ENCODE measurements at places on chromosomes 1 and 21.

DNA sequence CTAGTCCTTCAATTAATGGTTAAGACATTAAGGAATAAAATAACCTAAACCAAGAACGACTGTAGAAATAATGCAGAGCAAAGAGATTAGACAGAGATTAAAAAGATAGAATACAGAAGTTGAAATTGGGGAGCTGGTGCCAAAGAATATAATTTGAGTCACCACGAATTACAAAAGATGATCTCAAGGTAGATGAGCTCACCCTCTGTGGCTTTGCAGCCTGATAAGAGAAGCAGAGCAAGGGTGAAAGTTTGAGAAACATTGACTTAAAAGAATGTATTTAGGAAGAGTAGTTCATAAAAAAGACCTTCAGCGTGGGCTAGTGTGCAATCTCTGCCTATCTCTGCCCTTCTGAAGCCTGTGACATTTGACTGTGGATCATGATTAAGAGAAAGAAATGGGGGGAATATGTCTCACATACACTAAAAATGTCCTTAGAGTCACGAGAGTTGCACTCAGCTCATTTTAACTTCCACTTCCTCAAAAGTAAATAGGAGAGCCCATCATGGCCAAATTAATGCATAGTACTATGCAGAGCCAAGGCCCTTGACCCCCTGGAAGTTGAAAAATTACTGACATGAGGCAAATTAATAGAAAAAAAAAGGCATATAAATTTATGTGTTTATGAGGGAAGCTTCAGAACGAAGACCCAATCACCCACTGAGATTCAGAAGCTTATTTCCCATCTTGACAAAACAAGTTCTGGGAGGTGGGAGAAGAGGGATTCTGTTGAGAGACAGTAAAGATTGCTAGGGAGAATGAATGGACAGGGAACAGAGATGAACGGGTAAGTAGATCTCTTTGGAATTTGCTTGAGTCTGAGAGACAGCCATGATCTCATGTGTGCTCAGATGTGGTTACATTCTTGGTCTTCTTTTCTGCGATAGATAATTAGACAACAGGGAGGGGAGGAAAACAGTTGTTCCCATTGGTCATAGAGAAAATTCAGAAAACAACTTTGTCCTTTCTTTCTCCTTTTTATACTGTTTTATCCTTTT lies 395.4 kb upstream of the LRRC7 start:
- DNase-seq, result peak; percentile 25

- DNase-seq, result no peak
These were observed 118.7 kb downstream of the SIK1 start for GRCh38 chr21:43308101-43308814.

- no peak for DNase-seq
These were observed 72.9 kb downstream of the HLCS start for GRCh38 chr21:36893581-36893980.

- DNase-seq, result peak; percentile 68
These were observed 112.2 kb downstream of the NR5A2 start for GRCh38 chr1:200139661-200140250.

- DNase-seq, result no peak
These were observed 15.1 kb upstream of the ADORA1 start for GRCh38 chr1:203112475-203112874.

- no peak for DNase-seq
These were observed 59.0 kb downstream of the SLX9 start for GRCh38 chr21:44998621-44999427.

GRCh38 chr1:162056043-162056442 lies 13.4 kb upstream of the NOS1AP start:
- peak; percentile 71 for DNase-seq

DNA sequence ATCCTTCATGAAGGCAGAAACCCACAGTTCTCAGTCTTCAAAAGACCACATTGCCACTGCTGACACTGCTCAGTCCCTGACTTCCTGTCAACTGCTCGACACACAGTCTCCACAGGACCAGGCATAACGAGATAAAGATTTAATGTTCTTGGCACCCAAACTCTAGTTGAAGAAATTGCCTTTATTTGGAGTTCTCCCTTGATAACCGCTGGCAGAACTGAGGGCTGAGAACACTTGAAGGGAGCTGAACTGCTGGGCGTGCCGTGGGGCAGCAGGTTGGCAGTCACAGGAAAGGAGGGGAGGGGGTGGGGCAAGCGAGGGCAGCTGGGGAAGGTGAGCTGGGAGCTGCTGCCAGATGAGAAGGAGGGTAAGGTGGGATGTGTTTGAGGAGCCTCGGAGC lies 15.9 kb downstream of the HENMT1 start:
- DNase-seq, result no peak

- DNase-seq, result no peak
These were observed 239.6 kb upstream of the FOXD3 start for GRCh38 chr1:63082766-63083165.

GRCh38 chr1:50697440-50698421 lies 262.3 kb downstream of the FAF1 start:
- no peak for DNase-seq

- peak; percentile 9 for DNase-seq
These were observed at the start of gene ITLN2 for GRCh38 chr1:160954158-160955104. Gene ITLN2 (minus strand): TSS chr1:160954809. CDS start chr1:160954741, 68 bp downstream.

DNA sequence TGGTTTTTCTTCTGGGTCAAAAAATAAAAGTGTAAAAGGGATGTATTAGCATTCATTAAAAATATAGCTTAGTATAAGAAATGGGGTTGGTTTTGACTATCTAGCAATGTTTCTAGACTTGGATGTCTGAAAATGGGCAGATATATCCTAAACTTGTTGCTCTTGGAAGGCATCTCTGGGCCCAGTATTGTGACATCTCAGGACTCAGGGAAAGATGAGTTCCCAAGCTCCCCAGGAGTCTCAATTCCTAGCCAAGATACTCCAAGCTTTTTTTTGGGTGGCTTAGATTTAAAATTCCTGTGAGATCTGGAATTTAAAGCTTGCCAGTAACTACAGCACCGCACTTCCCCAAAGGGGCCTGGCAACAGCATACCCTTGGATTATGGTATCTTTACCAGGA lies 11.5 kb upstream of the HSD17B7 start:
- DNase-seq, result no peak

GRCh38 chr21:44820851-44821250 lies 3.0 kb upstream of the SUMO3 start:
- DNase-seq, result peak; percentile 76
